ENCODE measurements at places on chromosomes 2 and 18.

GRCh38 chr2:188788621-188789020 is 185.6 kb upstream of the COL3A1 start:
- no peak for DNase-seq

DNA sequence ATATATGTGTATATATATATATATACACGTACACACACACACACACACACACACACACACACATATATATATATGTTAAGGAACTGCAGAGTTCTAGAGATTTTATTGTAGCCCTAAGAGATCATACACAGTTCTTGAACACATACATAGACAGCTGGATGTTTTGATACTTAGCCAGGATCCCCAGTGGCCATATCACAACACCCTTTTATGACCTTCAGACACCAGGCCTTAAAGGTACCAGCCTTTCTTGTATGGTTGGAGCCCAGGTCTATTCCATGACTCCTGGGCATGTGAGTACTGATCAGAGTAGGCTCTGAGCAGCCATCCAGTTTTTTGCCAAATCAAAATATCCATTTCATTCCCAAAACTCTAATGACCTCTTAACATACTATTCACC is 138.3 kb downstream of the MYO1B start:
- DNase-seq: no peak

- DNase-seq: no peak
These were observed 8.1 kb downstream of the STK17B start for GRCh38 chr2:196163285-196163684.

DNA sequence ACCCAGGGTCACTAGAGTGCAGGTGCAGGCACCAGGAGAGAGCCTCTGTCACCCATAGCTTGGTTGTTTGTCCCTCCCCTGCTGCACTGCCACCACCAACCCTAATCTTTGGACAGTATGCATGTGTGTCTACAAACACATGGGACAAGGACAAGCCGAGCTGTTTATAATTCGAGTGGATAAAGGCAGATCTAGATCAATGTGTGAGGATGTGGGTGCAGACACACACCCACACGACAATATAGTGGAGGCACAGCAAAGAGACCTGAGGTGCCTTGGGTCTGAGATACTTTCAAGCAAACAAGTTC is 199.2 kb downstream of the TNS1 start:
- no peak for DNase-seq

GRCh38 chr18:55605733-55606338 is 17.8 kb upstream of the TCF4 start:
- DNase-seq: no peak

DNA sequence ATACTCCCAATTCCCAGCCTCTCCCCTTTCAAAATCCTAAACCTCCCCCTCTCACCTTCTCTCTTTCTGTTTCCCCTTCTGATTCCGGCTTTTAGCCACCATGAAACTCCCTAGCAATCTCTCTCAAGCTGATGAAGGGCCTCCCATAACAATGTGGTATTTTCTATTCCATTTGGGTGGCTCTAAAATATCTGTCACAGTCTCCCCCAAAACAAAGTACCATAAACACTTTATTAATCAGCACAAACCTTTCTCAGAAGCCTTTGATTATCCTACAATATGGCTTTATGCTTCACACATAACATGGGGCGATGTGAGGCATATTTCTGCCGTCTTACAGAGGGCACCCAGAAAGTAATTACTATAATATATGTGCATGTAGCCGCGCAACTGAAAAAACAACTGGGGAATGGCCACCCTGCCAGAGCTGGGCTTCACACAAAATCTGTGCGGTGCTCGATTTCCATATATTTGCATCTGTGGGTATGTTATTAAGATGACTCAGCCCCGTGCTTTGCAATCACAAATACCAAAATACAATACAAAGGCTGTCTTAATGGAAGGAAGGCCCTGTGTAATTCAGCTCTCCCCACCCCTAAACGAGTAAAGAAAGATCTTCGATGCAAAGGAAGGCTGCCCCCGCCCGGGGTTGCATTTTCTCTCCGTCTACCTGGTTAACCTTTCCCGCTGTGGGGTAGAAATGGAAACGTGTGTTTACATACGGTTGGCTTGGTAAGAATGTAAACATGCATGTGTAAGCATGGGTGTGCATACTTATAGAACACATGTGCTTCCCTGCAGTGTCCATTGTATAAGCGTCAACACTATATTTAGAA is 81.4 kb downstream of the CELF4 start:
- DNase-seq: no peak

DNA sequence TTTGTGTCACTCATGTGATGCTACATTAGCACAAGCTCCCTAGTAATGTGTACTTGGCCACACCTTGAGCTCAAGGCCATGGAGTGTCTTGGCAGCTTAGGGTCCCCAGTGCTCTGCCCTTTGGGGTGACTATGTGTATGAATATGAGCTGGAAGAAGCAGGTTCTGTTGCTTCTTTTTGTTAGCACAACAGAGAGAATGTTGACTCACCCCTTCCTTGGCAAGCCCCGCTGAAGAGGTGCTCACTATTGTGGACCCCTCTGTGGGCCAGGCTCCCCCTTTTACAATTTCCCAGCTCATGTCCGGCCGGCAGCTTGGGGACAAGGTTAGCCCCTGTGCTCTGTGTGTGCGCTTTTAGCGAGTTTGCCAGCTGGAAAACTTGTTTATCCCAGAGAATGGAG is 48.1 kb downstream of the DGKD start:
- DNase-seq: no peak
